Right ventricle myocardium inferior (tissue), 1 donor: ENCODE measurements at places on chromosomes 11 and 22. TPM values are rescaled to one million over a fixed set of nuclear protein-coding genes. Genes with fewer than 3 reads are reported as not detected.

Gene SPON1
- total RNA-seq = 5.0 TPM

Gene GPHA2
- total RNA-seq = not detected

Gene PRSS23
- total RNA-seq = 7.2 TPM

Gene RIMBP3B
- total RNA-seq = 0.08 TPM

Gene C11orf71
- 9.3 TPM for total RNA-seq

Gene POU2F3
- total RNA-seq = 0.19 TPM

Gene MUC5B
- not detected for total RNA-seq

Gene OR52D1
- not detected for total RNA-seq

Gene ZBTB16
- total RNA-seq = 78.1 TPM

Gene ZNF280B
- 0.49 TPM for total RNA-seq

Gene SLC43A3
- 22.4 TPM for total RNA-seq

Gene OR52I2
- total RNA-seq = not detected

- no peak for DNase-seq
Observed at GRCh38 chr22:39663751-39664150, 93.2 kb downstream of the CACNA1I start.

DNA sequence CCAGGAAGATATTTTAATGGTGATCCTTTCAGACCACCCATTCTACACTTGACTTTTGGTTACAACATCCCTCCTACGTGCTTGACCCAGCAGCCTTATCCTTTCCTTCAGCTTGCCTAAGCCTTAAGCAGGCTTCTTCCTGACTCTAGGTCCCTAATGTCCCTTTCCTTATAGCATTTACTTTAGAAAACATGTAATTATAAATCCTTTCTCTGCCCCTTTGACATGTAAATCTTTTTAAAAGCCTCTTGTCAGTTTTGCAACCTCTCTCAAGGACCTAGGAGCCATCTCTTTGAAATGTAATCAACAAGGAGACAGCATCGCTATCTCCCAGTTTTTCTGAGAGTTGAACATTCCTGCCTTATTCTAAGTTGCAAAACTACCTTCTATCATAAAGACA is 1255.2 kb downstream of the LRRC4C start:
- no peak for DNase-seq

GRCh38 chr11:98720951-98721350 is 299.8 kb upstream of the CNTN5 start:
- no peak for DNase-seq

DNA sequence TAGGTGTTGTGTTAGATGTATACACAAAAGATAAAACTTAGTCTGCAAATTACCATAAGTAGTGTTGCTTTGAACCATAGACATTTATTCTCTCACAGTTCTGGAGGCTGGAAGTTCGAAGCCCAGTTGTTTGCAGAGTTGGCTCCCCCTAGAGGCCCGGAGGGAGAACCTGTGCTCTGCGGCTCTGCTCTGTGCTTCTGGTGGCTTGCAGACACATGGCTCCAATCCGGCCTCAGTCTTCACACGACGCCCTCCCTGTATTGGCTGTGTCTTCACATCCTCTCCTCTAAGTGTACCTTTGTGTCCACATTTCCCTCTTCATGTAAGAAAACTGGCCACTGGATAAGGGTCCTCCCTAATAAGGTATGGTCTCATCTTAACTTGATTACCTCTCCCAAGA is 128.4 kb downstream of the OPCML start:
- no peak for DNase-seq

DNA sequence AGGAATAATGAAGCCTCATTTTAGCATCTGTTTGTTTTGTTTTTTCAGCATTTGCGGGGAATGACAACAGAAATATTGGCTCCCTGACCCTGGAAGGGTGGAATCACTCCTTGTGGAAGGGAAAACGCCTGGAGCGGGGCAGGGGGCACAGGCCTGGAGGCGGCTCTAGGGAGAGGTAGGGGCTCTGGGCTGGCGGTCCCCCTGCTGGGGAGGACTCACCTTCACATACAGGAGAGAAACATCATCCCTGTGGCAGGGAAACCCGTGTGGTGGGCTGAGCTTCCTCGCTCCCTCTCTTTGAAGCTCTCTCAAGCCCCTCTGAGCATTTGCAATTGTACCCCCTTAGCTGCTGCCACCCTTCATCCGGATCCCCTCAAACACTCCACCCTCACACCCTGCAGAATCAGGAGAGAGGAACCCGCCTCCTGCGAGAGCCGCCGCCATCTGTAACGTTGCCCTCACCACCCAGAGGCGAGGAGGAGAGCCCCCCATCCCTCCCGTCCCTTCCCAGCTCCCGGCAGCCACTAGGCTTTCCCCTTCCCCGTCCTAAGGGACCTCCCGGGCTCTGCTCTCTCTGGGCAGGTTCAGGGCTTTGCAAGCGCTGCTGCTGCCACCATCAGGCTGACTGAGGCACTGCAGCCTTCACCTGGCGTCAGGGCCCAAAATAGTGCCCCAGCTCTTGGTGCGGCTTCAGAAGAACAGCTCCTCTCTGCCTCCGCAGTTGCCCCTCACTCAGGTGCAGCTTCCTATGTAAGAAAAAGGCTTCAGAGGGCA is 10.4 kb downstream of the KIRREL3 start:
- peak; percentile 72 for DNase-seq

- no peak for DNase-seq
Observed at GRCh38 chr11:78952890-78953289, 378.2 kb upstream of the NARS2 start.

DNA sequence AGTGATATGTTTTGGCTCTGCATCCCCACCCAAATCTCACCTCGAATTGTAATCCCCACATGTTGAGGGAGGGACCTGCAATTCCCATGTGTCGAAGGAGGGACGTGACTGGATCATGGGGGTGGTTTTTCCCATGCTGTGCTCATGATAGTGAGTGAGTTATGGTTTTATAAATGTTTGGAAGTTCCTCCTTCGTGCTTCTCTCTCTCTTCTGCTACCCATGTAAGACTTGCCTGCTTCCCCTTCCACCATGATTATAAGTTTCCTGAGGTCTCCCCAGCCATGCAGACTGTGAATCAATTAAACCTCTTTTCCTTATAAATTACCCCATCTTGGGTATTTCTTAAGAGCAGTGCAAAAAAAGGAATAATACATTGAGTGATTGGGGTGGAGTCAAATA is 7.3 kb upstream of the CEP295 start:
- DNase-seq = no peak

- peak; percentile 95 for DNase-seq
Observed at GRCh38 chr22:31080848-31081649, at the start of gene SMTN. SMTN (plus strand) TSS chr22:31081318; CDS start chr22:31083259, 1,941 bp downstream.

DNA sequence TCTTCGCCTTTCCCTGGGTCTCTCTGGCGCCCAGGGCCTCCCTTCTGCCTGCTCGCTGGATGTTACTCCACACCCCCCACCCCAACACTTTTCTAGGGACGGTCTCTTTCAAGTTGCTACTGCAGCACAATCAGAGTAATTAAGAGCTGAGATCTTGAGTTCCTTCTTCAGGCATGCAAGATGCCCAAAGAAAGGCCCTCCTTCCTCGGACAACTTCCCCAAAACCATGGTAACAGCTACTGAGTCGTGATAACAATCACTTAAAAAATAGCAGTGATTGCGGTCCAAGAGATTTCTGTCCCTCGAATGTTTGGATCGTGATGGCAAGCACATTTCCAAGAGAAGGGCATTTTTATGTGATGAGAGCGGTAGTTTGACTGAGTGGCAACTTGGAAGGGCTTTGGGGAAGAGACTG is 638 bp upstream of the TENM4 start:
- no peak for DNase-seq

GRCh38 chr11:123158033-123159003 is 36.7 kb downstream of the CLMP start:
- no peak for DNase-seq

- no peak for DNase-seq
Observed at GRCh38 chr22:38786631-38787030, 7.3 kb downstream of the DNAL4 start.

GRCh38 chr11:119478711-119479285 is 55.8 kb upstream of the THY1 start:
- DNase-seq = no peak

DNA sequence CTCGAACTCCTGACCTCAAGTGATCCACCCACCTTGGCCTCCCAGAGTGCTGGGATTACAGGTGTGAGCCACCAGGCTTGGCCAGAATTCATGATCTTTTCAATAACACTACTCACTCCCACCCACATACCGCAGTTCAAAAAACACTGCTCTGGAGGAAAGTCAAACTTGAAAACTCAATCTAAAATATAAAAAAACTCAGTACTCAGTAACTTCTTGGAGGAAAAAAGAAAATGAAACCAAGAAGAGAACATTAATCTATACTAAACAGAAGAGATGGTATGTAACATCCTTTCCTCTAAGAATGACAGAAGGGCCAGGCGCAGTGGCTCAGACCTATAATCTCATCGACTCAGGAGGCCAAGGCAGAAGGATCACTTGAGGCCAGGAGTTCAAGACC is 58.3 kb downstream of the MRTFA start:
- DNase-seq = no peak

GRCh38 chr11:129323896-129324502 is 51.6 kb upstream of the BARX2 start:
- DNase-seq = no peak

GRCh38 chr11:76667856-76668255 is 2.7 kb downstream of the LRRC32 start:
- DNase-seq = peak; percentile 47

DNA sequence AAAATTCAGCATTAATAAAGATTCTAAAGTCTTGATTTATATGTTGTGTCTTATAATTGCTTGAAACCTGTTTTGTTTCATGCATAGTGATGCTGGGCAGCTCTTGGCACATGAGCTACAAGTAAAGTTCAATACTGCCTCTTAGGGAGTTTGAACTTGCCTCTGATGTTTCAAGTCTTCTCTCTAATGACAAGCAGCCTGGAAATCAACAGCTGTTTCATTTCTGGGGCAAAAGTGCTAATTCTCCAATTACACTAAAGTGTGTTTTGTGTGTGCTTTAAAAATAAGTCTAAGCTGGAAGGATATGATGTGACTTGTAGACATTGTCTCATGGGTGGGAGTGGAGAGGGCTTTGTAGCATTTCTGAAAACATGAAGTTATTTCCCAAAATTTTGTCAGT is 23.7 kb upstream of the SESN3 start:
- DNase-seq = no peak

DNA sequence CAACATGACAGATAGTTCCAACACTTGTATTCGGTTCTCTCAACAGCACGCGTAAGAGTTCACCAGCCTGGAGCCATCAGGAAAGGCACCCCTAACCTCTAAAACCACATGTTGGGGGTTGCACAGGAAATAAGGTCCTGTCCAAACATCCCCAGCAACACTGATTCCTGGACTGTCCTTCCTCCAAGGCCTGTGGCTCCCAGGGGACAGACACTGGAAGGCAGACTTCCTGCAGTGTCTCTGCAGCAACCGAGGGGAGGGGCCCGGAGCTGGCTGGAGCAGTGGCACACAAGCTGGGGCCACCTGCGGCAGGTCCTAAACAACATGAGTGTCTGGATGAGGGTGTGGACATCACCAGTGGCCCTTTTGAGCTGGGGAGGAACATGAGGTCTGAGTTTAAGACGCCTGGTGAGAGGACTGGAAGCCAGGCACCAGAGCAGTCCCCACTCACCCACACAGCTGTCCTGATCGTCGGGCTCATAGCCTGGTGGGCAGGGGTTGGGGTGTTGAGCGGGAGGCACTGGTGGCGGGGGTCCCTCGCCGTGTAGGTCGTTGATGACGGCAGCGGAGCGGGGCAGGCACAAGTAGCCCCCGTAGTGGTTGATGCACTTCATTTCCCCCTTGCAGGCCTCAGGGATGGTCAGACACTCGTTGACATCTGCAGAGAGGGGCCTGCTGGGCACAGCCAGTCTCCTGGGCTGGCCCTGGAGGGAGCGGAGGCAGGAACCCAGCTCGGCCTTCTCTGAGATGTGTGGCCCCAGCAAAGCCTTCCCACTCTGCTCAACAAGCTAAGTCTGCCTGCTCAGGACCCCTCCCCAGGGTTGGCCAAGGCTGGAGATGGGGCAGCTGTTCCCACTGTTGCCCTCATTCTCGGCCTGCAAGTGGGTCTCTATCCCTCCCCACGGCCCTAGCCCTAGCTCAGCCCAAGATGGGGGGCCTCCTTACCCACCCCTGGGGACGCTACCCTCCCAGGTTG is 1.6 kb downstream of the EFEMP2 start:
- peak; percentile 73 for DNase-seq

- no peak for DNase-seq
Observed at GRCh38 chr22:38456841-38457699, 2.1 kb upstream of the KCNJ4 start.

DNA sequence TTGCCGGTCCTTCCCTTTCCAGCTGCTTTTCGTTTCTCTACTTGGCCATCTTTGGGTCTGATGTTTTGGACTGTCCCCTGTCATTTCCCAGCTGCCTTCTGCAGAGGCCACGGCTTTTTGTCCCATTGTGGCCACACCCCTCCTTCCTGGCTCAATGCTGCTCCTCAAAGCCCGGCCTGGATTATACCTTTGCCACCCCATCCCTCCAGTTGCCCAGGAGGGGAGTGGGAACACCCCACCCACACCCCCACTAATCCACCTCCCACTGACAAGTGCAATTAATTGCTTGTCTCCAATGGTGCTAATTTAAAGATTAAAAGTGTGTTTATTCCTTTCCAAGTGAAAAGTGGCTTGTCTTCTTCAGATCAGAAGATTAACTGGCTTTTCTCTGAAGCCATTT is 34.2 kb upstream of the CSNK2A3 start:
- DNase-seq = no peak

- no peak for DNase-seq
Observed at GRCh38 chr11:12258451-12258850, 118.9 kb upstream of the PARVA start.

DNA sequence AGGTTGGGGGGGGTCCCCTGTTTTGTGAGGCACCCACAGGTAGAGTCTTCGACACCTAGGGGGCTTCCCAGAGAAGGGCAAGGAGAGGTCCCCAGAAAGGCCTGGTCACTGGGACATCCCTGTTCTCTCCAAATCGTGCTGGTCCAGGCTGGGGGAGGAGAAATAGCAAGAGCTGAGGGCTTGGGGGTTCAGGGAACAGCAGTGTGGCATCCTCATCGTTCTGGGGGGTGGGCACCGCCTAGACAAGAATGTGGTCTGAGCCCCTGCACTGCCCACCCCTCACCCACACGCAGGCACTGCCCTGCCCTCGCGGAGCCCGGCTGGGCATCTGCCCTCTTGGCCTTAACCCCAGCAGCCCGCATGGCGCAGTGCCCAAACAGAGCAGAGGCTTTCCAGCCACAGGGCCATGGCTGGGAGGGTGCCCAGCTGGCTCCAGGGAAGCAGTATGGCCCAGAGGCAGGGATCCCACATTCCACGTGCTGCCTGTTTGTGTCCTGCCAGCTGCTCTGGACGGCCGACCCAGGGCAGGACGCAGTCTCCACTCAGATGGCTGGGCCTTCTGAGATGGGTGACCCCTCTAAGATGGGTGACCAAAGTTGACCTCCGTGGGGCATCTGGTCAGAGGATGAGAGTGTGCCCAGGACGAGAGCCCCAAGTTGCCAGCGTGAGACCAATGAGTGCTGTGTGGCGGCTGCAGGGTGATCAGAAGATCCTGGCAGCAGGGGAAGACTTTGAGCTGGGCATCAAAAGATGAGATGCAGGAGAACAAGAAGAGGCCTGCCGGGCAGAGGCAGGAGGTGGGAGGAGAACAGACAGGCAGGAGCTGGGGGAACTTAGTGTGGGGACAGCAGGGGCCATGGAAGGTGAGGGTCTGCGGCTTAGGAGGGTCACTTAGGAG is 14.4 kb downstream of the SCARF2 start:
- DNase-seq = peak; percentile 88
